ENCODE measurements at places on chromosomes 2 and 18.

- DNase-seq: no peak
Measured at GRCh38 chr2:121527009-121527682, 3.5 kb upstream of the RNU4ATAC start.

DNA sequence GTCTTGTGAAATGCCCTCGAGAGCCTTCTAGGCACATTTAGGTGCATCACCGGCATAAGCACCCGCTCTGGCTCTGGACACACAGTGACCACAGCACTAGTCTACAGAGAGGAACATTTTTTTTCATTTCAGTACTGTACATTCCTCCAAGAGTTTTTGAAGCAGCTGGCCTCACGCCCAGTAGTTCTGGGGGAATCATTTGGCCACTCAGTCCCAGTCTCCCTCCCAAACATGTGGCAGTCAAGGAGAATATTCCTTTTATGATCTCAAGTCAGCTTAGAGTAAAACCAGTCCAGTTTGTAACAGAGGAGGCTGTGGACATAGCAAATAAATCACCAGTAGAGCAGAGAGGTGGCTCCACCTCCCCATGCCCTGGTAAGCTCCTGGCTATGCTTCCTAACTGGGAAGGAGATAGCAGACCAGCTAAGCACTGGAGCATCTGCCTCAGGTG lies 48.1 kb downstream of the KCNE4 start:
- no peak for DNase-seq

DNA sequence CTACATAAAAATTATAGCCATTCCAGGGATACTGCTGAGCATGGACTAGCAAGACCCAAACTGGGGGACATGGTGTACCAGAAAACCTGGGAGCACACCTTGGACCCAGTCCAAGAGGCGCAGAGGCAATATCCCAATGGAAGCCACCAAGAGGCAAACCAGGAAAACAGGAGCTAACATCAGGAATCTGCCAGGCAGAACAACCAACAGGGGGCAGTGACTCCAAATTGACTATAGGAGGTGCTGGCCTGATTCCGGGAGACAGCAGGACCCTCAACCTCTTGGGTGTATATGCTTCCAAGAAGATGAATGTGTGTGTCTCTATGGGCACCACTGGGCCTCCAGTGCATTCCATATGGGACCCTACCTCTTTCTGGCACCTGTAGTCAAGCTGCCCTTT lies 172.7 kb upstream of the ARL4C start:
- DNase-seq: no peak

- DNase-seq: peak; percentile 8
Measured at GRCh38 chr2:127649100-127649611, 3.2 kb downstream of the GPR17 start.

- DNase-seq: no peak
Measured at GRCh38 chr18:26930630-26931029, 65.1 kb upstream of the AQP4 start.

DNA sequence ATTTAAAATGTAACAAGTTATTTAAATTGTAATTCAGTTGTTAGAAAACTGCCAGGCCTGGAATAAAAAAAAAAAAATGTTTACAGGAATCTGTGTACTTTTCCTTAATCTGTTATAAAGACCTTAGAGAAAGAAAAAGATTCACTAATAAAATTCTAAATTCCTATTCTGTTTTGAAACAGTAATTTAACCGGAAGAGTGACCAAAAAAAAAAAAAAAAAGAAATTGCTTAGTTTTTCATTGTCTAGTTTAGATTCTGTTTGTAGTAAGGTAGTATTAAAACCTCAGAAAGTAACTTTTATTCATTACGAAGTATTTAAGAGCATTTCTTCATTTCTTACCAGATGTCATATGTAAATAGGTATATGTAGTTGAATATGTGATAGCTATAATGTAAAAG lies 2.5 kb downstream of the REL start:
- DNase-seq: no peak

DNA sequence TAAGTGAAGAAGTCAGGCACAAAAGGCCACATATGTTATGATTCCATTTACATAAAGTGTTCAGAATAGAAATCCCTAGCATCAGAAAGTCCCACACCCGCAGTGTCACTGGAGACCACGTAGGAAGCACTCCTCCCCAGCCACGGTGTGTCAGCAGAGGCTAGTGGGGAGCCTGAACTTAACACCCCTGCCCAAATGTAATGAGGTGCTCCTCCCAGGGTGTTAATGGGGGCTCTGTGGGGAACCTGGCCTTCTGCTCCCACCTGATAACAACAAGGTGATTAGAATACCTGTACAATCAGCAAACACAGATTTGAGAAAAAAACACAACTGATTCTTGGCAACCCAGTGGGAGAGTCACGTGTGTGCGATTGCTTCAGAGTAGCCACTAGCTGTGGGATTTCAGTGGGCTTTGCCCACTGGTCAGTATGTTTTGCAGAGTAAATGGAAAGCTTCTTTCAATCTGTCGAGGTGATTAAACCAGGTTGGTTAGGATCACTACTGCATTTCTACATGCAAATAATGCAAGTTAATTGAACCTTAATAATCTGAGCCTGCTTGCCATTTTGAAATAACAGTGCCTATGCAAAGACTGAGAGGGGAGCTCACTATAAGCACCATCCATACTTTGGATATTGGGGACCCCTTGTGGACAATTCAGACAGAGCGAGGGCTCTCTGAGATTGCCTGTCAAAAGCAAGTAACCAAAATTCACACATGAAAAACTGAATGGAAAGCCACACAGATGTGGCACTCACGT lies 20.6 kb upstream of the ATRAID start:
- DNase-seq: peak; percentile 44

DNA sequence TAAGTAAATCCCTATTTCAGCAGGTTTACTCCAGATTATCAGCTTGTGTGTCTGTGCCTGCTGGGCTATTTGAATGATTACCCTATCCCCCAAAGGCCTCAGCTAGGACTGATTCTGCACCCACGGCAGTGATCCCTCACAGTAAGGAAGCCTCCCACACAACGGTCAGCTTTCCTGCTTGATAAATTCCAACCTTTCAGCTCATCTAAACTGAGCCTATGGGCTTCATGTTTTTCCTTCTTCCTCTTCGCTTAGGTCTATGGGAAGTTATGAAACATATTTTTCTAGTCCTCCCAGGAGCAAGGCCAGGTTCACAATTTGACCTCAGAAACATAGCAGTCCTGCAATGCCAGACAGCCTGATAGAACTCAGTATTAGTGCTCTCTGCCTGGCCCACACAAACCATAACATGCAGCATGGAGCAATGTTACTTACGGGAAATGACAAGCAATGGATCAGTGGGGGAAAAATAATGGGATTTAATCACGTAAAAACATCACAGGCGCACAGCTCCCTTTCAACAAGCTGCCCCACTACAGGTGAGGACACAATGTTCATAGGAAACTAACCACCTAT lies 170.9 kb downstream of the ZNF521 start:
- no peak for DNase-seq

GRCh38 chr2:176269319-176270099 lies at the start of gene MTX2:
Gene MTX2, plus strand, starts transcription at chr2:176269442. Its CDS starts 188 bp downstream, at chr2:176269630.
- peak; percentile 51 for DNase-seq

GRCh38 chr18:75393721-75394120 lies 33.8 kb downstream of the SMIM21 start:
- DNase-seq: no peak

- DNase-seq: no peak
Measured at GRCh38 chr2:226078666-226079065, 679.2 kb downstream of the NYAP2 start.

- no peak for DNase-seq
Measured at GRCh38 chr2:234655706-234656105, 158.8 kb upstream of the ARL4C start.

DNA sequence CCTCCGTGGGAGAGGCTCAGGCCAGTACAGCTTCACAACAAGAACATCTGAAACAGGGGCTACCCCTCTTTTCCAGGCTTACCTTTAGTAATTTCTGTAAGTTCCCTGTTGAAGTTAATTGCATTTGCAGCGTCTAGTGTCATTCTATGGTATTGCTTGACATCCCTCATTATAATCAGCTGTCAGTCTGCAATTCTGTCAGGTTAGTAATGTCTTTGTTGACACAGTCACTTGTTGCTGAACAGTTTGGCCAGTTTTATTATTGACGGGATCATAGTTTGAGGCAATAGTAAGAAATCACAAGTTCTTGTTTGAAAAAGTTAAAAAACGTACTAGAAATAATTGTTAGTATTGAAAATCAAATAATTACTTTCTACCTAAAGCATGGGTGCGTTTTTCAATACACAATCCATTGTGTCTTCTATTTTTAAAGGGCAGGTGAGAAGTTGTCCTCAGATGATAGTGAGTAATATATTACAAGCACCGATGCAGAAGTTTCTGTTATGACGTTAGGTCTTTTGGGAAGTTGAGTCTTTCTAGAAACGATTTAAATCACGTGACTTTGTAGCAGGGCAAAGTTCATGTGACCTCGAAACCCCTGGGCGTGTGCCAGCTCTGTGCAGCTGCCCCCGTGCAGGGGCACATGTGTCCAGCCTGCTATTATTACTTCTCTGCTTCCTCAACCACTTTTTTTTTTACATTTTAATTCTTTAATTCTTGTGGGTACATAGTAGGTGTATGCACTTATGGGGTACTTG lies 49.5 kb upstream of the MBP start:
- no peak for DNase-seq

- peak; percentile 31 for DNase-seq
Measured at GRCh38 chr2:158968396-158969161, at the start of gene TANC1. Gene TANC1, plus strand, starts transcription at chr2:158968640. Its CDS starts 97,271 bp downstream, at chr2:159065911.

DNA sequence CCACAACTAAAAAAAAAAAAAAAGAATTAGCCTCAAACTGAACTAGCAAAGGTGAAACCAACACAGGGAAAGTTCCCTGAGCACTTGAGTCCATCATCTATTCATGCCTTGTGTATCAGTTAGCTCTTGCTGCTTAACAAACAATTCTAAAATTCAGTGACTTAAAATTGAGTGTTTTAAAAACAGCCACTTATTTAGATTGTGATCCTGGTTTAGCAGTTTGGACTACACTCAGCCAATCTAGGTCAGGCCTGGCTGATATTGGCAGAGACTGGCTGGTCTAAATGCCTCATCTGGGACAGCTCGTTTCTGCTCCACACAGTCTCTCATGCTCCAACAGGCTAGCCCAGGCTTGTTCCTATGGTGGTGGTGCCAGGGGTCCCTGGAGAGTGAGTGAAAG lies 247.9 kb downstream of the ATAD2B start:
- DNase-seq: no peak

- DNase-seq: no peak
Measured at GRCh38 chr2:205685314-205686055, 3.2 kb downstream of the NRP2 start.

DNA sequence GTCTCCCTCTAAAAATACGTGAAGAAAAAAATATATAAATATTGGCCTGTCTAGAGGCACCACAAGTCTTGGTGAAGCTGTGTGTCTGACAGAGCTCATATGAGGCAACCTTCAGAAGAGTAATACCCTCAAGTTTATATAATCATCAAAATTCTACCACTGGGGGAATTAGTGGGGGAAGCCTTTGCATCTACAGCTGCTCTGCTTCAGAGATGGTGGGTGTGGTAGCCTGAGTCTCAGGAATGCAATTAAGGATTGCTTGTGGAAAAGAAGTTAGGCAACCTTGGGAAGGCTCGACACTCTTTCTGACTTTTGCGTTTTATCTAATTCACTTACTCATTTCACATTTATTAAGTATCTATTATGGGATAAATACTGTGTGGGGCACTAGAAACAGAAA lies 17.4 kb downstream of the TPGS2 start:
- no peak for DNase-seq

GRCh38 chr2:48066000-48066399 lies 159.7 kb upstream of the FBXO11 start:
- DNase-seq: no peak

GRCh38 chr18:75253784-75254183 lies 43.2 kb downstream of the TSHZ1 start:
- DNase-seq: no peak

- DNase-seq: no peak
Measured at GRCh38 chr2:134943540-134943939, 24.9 kb downstream of the CCNT2 start.

DNA sequence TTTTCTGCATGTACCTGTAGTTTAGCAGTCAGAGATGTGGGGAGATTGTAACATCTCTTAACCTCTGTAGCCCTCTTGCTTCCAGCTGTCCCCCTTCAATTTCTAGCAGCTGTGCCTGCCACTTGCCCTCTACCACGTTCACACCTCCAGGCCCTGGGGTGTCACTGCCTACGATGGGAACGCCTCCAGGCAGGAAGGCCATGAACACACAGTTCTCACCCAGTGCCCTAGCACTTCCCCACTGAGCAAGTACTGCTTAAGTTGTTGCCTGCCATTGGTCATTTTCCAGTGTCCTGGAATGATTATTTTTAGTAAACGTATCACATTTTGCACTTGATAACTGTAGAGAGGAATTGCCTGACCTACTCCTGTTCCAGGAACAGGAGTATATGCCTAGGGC lies 77.1 kb upstream of the B3GNT7 start:
- DNase-seq: no peak

DNA sequence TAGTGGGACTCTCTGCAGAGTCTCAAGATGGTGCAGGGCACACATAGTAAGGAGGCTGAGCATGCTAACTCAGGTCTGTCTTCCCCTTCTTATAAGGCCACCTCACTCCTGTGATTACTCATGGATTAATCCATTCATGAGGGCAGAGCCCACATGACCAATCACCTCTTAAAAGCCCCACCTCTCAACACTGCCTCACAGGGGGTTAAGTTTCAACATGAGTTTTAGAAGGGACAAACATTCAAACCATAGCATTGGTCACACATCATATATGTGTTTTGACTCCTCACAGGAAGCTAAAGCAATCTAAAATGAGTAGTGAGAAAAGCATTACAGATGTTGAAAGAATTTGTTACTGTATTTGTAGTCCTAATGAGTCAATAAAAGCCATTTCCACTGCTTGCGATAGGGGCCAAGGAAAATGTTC lies 57.5 kb downstream of the DTNA start:
- no peak for DNase-seq

DNA sequence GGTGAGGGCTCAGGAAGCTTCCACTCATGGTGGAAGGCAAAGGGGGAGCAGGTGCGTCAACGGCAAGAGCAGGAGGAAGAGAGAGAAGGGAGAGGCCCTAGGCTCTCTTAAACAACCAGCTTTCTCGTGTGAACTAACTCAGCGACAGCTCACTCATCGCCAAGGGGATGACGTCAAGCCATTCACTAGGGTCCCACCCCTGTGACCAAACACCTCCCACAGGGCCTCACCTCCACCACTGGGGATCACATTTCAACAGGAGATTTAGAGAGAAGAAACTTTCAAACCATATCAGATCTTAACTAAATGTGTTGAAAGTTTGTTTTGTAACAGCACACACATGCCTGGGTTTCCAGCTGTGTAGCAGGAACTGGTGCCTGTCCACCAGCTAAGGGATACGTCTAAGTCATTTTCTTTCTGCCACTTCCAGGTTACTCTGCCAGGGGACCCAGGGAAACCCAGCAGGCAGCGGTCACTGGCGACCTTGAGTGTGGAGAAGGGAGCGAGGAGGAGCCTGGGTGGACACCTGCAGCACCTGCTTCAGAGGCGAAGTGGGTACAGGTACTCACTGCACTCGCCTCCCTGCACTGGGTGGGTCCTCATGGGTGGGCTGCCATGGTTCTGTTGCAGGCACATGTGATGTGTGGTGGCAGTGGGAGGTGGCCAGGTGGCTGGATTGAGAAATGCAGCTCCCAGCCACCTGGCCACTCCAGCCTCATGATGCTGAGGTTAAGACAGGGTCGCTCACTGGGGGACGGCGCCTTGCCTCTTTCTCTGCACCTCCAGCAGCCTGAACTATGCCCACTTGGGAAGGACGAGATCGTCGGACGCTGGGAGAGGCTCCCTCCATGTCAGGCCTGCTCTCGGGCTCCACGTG lies 8.4 kb upstream of the GPC1 start:
- no peak for DNase-seq
